ENCODE measurements at places on chromosomes 5 and 9. TPM values are rescaled to one million over a fixed set of nuclear protein-coding genes. Genes with fewer than 3 reads are reported as not detected.

Gene SPATA31E1
- not detected for total RNA-seq

GRCh38 chr5:14263699-14264098, 120.6 kb downstream of the TRIO start:
- DNase-seq: peak; percentile 73

DNA sequence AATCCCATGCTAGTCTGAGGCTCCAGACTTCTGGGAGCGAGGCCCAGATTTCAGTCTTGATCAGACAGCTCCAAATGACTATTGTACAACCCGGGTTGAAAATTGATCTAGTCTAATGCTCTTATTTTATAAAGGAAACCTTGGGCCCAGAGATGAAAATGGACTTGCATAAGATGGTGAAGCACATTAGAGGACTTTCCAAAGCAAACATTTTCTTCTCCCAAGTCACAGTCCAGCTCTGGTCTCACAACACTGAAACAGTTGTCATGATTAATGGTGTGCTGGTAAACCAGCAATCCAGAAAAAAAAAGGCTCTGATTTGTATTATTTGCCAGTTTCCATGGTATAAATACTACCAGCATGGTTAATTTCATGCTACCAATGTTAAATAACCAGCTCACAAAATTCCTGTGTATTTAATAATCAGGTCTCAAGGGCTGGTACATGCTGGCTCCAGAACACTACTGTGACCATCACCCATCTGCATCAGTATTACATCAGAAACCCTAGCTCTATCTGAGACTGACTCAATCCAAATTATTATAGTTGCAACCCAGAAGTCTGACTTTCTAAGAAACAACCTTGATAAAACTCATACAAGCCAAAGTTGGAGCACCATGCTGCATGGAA, 32.5 kb upstream of the ABLIM3 start:
- DNase-seq: no peak

- DNase-seq: no peak
These were observed 16.7 kb downstream of the HMHB1 start for GRCh38 chr5:143828710-143829109.

GRCh38 chr5:179348011-179348530, 2.8 kb upstream of the ADAMTS2 start:
- no peak for DNase-seq

GRCh38 chr9:3012245-3012644, 168.3 kb upstream of the PUM3 start:
- DNase-seq: no peak

Data from foreskin keratinocyte (primary cell).